ENCODE measurements at places on chromosomes 12 and 14.

GRCh38 chr12:40192704-40193255, 32.0 kb upstream of the LRRK2 start:
- DNase-seq = no peak

DNA sequence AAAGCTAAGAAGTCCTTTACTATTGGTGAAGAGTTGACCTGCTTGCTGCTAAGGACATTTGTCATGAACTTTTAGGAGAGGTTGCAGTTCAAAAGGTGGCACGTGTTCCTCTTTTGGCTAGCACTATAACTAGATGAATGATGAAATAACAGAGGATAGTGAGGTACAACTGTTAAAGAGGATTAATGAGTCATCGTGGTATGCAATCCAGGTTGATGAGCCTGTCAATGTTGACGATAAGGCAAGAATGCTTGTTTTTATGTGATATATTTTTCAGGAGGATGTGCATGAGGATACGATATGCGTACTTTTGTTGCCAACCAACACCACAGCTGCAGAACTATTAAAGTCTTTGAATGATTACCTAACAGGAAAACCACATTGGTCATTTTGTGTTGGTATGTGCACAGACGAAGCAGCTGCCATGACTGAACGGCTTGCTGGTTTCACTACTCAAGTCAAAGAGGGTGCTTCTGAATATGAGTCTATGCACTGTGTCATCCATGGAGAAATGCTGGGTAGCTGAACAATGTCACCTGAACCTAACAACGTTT, 10.6 kb downstream of the CEP128 start:
- no peak for DNase-seq

GRCh38 chr12:80187660-80188090, 88.3 kb downstream of the OTOGL start:
- peak; percentile 89 for DNase-seq

- no peak for DNase-seq
These were observed 460.9 kb downstream of the ZFP36L1 start for GRCh38 chr14:68331991-68332390.

DNA sequence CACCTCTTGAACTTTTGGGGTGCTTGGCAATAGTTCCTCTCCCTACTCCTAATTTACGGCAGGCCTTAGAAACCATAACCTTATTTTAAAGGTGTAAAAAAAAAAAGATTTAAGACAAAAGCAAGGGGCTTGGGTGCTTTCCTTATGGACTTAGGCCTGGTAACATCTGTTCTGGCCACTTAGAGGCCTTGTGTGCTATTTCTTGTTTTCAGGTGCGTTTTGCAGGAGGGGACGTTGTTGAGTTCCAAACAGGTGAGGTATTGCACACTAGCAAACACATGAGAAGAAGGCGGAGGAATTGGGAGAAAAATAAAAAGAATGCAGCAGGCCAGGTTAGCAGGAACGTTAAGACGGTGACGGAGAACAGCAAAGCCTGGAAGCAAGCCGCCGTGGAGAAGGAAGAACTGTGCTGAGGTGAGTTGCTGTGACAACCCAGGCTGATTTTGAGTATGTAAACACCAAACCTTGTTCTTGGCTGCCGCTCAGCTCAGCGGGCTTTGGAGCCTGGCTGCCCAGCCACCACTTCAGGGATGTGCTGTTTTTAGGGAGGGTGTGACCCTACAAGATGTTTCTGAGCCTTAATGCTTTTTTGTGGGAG, 17.3 kb downstream of the EMG1 start:
- DNase-seq = no peak

DNA sequence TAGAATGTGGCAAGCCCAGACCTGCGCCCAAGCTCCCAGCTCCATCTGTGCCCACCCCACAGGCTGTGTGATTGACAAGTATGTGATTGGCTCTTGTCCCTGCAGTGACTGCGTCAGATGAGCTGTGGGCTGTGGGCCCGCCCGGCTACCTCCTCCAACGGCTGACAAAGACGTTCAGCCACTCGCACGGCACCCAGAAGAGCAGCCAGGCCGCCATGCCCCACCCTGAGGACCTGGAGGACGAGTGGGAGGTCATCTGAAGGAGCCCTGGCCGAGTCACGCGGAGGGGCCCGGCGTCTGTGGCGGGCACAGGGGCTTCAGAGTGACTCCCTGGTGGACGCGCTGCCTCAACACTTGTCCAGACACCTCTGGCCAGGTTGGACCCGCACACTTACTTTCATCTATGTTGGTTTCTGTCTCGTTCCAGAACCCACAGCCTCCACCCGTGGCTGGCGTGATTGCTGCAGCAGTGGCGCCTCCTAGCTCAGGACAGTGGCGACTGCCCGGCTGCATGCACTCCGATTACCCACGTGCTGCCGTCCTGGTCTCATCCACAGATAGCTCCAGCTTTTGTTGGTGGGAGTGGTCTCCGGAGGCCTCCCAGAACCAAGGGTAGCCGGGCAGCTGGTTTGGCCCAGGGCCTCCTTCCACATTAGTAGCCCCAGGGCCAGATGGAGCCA, 11.4 kb downstream of the ANKRD9 start:
- DNase-seq = no peak

DNA sequence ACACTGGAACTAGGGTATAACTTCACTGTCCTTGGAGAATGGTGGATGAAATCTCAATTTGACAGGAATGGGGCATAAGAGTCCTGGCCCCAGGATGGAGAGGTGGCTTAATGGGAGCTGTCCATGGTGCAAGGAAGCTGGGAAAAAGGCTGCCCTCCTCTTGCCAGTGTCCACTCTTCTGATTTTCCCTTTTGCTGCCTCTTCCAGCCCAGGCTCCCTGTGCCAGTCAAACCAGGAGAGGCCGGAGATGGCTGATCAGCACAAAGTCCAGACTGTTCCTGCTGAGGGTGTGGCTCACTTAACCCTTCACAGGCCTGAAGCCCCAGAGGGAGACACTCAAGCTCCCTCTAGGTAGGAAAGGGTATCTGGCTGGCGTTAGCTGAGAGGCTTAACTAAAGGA, at the start of gene MYO1A:
Gene MYO1A, minus strand, starts transcription at position 240 of the 400 bp plus-strand sequence. CDS start 1,806 bp downstream, outside the sequence.
- DNase-seq = no peak

DNA sequence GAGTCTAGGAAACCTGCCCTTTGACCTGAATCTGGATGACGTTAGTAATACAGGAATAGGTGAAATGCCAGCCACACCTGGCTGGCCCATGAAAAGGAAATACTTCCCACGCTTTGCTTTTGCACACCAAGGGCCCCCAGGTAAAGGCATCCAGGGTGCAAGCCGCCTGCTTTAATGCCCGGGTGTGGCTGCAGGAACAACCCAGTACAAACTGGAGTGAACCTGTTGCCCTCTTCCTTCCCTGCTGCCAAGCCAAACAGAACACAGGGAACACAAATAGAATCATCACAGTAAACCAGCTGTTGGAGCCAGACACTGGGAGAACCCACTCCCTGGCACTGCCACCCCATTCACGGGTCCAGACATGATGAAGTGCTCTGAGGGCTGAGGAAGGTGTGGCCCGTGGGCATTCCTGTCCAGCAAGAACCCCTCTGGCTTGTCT, 24.2 kb upstream of the FOS start:
- no peak for DNase-seq

DNA sequence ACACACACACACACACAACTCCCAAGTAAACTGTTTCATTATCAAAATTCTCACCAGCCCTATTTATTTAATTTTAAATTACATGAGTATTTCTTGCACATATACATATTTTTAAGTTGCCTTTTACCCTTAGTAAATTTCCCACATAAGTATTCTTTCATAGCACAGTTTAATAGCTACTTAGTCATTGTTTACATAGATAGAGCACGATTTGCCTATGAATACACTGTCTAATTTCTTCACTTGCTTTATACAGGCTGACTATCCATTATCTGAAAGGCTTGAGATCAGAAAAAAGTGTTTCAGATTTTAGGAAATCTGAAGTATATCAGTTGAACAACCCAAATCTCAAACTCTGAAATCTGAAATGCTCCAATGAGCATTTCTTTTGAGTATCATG, 30.9 kb downstream of the NIN start:
- DNase-seq = no peak

DNA sequence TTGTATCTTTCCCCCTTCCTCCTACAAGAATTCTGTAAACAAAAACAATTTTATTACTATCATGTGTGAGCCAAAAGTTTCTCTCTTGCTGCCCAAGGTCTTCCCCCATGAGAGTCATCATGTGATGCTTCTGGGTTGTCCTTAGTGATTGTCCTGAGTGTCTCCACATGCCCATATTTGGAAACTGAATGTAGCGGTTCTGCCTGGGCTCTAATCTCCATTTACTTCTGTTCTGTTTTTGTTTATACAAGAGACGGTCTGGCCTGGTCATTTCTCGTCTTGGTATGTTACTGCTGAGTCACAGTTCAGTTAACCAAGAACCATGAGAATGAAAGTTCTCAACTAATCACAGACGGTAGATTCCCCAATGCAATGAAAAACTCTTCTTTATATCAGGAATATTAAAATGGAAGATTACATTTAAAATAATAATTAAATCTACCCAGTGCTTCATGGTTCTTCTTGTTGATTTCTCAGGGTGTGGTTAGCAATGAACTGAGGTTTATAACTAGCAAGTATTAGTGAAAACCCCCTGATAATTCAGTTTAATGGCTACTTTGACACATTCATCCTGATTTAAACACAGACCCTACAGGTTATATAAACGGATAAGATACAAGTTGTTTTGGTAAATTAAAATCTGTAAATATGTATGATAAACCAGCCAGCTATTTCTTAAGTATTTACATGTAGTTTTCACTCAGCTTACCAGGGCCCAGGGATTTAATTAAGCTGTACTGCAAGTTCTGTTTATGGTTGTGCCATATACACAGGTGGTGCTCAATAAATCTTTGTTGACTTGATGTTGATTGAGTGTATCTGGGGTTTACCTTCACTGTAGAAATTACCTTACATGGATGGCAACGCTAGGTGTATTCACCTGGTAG, 81.1 kb downstream of the PELI2 start:
- no peak for DNase-seq

GRCh38 chr12:69007855-69008351, 74.9 kb upstream of the CPM start:
- DNase-seq = peak; percentile 34

DNA sequence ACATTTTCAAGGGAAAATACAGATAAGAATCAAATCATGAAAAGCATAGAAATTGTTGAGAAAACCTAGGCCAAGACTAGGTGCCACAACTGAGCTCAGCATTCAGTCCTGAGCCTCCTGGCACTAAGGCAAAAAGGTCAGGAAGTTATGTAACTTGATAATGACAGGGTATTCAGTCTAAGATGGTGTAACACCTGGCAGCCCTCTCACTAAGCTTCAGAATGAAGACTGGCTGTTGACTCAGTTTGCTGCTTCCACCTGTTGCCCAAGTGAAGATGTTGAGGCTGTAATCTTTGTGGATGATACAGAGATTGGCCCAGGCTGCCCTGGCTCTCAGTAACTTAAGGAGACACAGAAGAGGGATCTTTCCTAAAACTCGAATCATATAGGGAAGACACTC, 19.6 kb downstream of the PROX2 start:
- DNase-seq = no peak

DNA sequence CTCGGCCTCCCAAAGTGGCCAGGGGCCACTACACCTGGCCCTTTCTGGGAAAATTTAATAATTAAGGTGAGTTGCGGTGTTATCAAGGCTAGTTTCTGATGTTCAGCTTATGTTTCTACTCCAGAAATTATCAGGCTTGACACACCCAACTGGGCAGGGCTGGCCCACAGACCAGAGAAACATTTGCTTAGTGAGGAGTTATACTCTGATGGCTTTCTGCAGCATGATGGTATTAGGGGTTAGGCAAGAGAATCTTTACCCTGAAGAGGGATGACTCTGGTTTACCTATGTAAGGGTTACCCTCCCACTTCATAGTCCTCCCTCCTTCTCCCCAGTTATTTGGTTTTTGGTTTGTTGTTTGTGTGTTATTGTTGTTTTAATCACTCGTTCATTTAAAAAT, 24.5 kb upstream of the HECTD1 start:
- DNase-seq = no peak

DNA sequence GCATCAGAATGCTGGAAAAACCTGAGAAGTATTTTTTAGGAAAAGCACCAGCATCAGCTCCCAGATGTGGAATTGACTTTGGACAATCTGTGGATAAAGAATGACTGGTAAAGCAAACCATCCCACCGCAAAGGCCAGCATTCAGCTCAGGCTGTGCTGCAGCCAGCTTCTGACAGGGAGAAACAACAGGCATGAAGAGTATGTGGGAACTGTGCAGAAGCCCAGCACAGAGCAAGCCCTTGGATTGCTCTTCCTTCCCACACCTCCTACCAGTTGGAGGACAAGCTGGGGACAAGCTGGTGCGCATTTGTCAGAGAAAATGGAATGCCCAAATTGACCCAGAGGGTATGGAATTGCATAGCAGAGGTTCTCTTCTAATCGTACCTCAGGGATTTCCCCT, 228.1 kb downstream of the ANO2 start:
- DNase-seq = no peak

GRCh38 chr14:42374332-42374731, 767.7 kb downstream of the LRFN5 start:
- DNase-seq = no peak

DNA sequence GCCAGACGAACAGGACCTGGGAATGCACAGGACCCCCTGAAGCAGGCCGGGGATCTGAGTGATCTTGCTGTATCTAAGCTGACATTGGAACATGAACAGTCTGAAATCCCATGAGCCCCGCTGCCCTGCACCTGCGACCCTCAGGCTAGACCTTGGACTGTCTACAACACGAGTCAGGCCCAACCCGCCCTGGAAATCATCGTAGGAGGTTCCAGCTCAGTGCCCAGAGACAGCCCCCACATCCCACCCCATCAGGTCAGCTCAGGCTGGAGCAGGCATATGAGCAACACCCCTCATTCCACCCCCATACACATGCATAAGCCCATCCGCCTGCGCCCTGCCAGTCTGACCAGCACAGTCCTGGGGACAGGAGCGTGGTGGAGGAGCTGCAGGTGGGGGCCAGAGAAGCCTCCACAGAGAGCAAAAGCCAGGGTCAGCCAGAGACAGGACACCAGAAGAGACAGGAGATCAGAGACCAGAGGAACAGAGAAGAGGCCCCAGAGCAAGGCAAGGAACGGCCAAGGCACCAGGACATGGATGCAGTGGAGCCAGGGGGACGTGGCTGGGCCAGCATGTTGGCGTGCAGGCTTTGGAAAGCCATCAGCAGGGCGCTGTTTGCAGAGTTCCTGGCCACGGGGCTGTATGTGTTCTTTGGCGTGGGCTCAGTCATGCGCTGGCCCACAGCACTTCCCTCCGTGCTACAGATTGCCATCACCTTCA, at the start of gene AQP6:
Gene AQP6, plus strand, starts transcription at position 307 of the 720 bp plus-strand sequence. Its CDS starts 227 bp downstream, at position 534.
- DNase-seq = no peak

DNA sequence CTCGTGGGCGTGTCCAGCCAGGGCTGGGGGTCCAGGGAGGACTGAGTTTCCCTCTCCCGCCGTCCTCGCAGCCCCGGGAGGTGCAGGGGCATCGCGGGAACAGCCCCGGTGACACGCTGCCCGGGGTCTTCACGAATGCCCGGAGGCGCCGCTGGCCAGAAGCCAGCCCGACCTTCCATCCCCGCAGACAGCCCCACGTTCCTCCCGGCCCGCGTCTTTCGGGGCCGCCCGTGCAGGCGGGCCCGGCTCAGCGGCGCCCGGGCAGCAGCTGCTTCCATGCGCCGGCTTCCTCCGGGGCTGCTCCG, 827 bp upstream of the TEDC1 start:
- DNase-seq = no peak

Measured in NCI-H1105 treated with DMSO at 0.1 percent for 48 hours (cell line).